ENCODE measurements at places on chromosomes 11 and 22.

- no peak for DNase-seq
Observed at GRCh38 chr11:78147807-78148206, 8.4 kb upstream of the ALG8 start.

GRCh38 chr11:26245046-26245445 lies 86.9 kb upstream of the ANO3 start:
- no peak for DNase-seq

GRCh38 chr11:122277493-122277892 lies 161.5 kb upstream of the BLID start:
- no peak for DNase-seq

- peak; percentile 21 for DNase-seq
Observed at GRCh38 chr11:78575478-78575877, 814 bp upstream of the NARS2 start.

GRCh38 chr11:117843666-117844484 lies 19.3 kb upstream of the FXYD2 start:
- DNase-seq = peak; percentile 78

- DNase-seq = no peak
Observed at GRCh38 chr11:103623933-103624332, 412.5 kb upstream of the DDI1 start.

- DNase-seq = no peak
Observed at GRCh38 chr11:76077575-76078150, 128.6 kb downstream of the WNT11 start.

GRCh38 chr11:111718436-111718835 lies 47.8 kb downstream of the PPP2R1B start:
- DNase-seq = no peak

- no peak for DNase-seq
Observed at GRCh38 chr11:66639066-66639813, 737 bp downstream of the RBM4 start.

DNA sequence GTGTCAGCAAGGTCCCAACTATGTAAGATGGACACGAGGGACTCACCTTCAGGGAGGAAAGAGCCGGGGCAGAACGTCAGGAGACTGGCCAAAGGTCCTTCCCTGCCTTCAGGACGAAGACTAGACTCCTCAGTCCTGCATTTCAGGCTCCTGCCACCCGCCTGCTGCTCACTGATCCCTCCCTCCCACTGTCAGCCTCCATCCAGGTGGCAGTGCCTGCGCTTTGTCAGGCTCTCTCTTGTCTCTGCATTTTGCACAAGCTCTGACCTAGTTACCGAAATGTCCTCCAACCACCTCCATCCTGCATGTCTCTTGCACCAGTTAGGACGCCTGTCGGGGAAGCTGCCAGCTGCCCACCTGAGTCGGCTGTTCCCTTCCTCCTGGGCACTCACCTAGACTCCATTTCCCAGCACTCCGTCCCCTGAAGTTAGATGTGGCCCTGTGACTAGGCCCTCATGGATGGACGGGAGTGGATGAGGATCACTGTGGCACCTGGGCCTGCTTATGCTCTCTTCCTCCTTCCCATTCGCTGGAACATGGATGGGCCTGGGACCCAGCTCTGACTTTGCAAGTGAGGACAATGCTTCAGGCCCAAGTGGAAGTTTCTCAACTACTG lies 8.0 kb downstream of the B3GNT6 start:
- no peak for DNase-seq

GRCh38 chr11:121112498-121113455 lies 11.7 kb downstream of the TECTA start:
- DNase-seq = peak; percentile 70

DNA sequence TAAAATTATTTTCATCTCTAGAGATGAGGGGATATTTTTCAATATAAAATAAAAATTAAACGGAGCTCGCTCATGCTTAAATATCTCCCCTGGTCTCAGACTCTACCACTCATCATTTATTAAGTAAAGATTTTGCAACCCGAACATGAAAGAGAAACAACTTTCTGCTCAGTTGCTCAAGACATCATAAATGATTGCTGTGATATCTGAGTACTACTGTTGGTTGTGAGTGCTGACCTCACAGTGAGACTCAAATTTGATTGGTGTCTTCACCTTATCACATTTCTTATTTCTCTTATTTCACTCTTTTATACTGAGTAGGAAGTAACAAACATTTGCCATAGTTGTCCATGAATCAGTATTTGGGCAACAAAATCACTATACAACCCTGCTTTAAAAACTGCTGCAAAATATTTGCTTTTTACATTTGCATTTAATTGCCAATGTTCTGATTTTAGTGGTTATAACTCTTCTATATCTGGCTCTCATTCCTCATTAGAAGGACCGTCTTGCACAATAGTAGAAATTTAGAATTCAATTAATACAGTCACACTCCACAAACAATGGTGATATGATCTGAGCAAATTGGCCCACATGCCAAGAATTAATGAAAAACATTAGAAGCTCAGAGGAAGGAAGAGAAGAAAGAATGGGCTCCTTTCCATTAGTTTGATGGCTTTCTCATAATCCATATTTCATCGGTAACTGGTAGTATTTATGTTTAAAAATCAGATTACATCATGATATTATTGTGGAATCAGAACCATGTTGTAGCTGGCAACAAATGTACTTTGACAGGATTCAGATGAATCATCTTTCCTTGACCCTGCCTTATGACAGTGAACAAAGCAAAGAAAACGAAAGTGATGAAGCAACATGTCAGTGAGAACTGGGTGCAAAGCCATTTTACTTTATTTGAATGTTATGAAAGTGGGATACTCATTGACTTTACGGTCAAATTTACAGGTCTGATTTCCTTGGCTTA lies 973.6 kb upstream of the TENM4 start:
- no peak for DNase-seq

DNA sequence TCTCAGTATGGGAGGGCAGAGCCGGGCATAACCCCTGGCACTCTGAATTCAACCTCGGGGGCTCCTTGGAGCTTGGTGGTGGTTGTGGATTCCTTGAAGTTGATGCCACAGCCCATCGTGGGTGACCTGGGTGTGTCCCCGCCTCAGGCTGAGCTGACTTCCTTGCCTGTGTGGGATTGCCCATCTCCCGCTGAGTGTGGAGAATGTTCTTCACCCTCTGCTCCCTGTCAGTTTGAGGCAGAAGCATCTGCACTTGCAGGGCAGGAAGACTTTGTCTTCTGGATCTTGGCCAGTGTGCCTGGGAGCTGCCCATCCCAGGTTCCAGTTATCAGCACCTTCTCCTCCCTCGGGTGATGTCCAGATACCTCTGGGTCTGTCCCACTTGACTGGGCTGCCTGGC lies 25.3 kb downstream of the CD82 start:
- DNase-seq = no peak

GRCh38 chr11:3044004-3044403 lies 13.2 kb downstream of the CARS1 start:
- DNase-seq = peak; percentile 47

- no peak for DNase-seq
Observed at GRCh38 chr11:83364500-83365045, 78.4 kb upstream of the CCDC90B start.

DNA sequence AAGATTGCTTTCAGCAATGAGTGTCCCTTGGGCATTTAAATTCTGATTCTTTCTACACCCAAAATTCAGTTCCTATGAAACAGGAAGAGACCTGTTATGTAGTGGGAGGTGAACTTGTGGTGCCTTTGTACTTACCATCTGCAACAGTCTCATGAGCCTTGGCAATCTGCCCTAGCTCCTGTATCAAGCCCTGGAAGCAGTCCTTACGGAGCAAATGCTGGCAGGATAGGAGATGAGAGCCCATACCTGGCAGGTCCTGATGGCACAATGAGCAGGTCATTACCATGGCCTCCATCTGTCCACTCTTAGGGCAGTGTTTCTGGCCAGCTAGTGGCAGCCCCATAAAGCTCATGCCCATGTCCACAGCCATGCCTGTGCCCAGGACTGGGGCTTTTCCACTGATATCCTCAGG lies 10.8 kb downstream of the TRIM66 start:
- no peak for DNase-seq

DNA sequence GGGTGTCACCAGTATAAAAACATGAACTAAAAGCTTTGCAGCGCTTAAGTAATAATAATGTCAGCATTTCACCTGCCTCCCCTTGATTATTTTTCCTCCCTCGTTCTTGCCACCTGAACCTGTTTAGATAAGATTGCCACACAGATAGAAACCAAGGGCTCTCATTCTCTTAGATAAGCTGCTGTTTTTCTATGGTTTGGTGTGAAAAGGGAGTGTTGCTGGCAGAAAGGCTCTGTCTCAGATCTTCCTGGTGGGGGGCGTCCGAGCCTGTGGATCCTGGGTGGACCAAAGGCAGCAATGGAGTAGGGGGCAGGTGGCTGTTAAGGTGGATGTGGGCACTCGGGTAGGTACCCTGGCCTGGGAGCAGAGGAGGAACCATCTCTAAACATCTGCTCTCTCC lies 147.5 kb downstream of the ST3GAL4 start:
- no peak for DNase-seq

DNA sequence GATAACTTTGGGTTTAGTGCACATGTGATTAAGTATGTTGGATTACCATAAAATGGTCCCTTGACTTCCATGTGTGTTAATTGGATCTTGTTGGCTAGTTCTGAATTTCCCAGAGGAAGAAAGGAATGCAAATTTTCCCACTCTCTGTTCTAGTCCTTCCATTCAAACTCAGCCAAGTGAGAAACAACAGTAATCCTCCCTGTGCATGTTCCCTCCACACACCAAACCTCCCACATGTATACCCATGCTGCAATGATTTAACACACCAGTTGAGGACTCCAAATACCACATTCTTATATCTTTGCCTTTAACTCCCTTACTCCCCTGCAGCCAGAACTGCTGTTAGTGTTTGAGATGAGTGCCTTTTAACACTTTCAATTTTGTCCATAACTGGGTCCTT lies 1158.9 kb downstream of the DLG2 start:
- DNase-seq = no peak

- DNase-seq = no peak
Observed at GRCh38 chr11:105719073-105719822, 109.4 kb downstream of the GRIA4 start.

- DNase-seq = peak; percentile 66
Observed at GRCh38 chr22:36432592-36433317, 45.0 kb upstream of the MYH9 start.

- no peak for DNase-seq
Observed at GRCh38 chr11:63747011-63747410, 21.6 kb downstream of the ZFTA start.

GRCh38 chr11:5275369-5276110 lies 5.8 kb upstream of the HBE1 start:
- DNase-seq = no peak

DNA sequence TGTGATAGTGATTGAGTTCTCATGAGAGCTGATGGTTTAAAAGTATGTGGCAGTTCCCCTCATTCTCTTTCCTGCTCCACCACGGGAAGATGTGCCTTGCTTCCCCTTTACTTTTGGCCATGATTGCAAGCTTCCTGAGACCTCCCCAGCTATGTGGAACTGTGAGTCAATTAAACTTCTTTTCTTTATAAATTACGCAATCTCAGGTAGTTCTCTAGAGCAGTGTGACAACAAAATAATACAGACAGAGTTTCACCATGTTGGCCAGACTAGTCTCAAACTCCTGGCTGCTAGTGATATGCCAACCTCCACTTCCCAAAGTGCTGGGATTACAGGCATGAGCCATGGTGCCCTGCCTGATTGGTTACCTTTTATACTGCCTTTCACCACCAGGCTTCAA lies 755.2 kb downstream of the METTL15 start:
- DNase-seq = no peak

- DNase-seq = no peak
Observed at GRCh38 chr11:10653946-10654810, 39.4 kb downstream of the IRAG1 start.

- DNase-seq = no peak
Observed at GRCh38 chr11:13174090-13174489, 103.5 kb upstream of the BMAL1 start.

DNA sequence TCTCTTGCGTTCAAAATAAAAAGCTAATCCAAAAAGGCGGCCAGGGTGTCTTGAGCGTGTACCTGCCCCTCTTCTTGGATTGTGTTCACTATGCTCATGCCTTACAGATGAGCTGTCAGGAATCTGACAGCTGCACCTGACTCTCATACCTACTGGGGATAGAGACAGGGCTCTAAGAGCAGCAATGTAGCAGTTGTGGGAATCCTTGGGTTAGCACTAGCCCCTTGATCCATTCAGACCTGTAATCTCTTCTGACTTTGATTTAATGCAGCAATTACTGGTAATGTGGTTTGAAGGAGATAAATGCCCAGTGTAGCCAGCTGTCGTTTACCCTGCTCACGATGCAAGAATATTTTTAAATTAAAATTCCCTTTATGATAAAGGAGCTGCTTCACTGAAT lies 145.8 kb downstream of the APOL5 start:
- no peak for DNase-seq

DNA sequence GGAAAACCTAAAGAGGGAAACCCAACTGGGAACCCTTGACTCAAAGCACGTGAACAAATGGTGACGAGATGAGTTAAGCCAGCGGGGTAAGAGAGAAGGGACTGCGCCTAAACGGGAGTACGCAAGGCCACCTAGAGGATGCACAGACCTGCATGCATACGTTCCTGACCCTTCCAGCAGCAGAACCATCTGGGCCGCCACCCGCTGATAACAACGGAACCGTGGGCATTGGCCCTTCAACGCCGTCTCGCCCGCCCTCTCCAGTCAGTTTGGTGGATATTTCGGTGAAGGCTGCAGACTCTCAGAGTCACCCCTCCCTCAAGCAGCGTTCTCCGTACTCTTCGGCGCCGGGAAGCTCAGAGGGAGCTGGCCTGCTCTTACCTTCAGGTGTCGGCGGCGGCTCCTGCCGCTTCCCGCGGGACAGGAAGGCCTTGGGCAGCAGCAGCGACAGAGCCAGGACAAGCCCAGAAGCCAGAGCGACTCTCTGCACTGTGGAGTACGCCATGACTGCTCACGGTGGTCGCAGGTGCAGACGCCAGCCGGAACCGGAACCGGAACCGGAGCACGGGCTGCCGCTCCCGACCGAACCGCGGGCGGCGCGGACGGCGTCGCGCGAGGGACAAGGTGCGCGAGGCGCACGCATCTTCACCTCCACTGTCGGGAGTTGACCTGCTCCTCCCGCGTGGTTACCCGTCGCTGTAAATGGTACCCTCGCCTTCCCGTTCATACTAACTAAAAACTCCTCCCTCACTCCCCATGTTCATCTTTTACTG lies at the start of gene RIC3:
Gene RIC3, minus strand, starts transcription at position 541 of the 773 bp plus-strand sequence. Its CDS starts 36 bp downstream, at position 505.
- peak; percentile 69 for DNase-seq

- DNase-seq = no peak
Observed at GRCh38 chr11:114321621-114322257, 25.5 kb downstream of the NNMT start.

DNA sequence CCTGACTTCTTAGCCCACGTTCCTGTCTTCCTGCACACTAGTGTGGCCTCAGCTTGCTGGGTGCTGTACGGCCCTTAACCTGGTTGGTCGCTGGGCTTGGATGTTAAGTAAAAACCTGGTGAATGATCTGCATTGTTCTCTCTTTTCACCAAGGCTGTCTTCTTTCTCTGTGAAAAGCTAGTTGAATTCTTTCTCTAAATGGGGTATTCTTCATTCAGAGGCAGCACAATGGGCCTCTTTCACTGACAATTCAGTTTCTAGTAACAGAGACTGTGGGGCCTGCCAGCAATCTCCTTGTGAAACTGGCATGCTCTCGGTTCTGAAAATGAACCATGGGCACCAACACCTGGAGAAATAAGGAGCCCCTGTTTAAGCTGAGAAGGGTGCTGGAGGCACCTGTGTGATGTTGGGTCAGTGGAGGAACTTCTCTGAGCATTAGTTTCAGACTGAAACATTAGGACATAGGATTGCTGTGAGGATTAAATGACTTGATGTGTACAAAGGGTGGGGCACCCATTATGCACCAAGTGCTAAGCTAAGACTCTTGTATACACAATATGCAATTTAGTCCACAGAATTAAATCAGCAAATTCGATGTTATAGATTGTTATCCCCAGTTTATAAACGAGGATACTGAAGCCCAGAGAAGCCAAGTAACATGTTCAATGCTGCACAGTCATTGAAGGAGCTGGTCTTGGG lies 33.1 kb upstream of the ELF5 start:
- no peak for DNase-seq
